ENCODE measurements at places on chromosomes 3 and 15. TPM values are rescaled to one million over a fixed set of nuclear protein-coding genes. Genes with fewer than 3 reads are reported as not detected.

The MFN1 gene
- 18.2 TPM for total RNA-seq

The MORC1 gene
- not detected for total RNA-seq

The ARNT2 gene
- 6.2 TPM for total RNA-seq

The EIF3J gene
- total RNA-seq: 77.7 TPM

The NR2E3 gene
- 0.37 TPM for total RNA-seq

The PLXNA1 gene
- 28.4 TPM for total RNA-seq

The TLR9 gene
- not detected for total RNA-seq

Data from stomach (tissue), 19 donors.